Right atrium auricular region (tissue), 2 donors: ENCODE measurements at places on chromosomes 13 and 19. TPM values are rescaled to one million over a fixed set of nuclear protein-coding genes. Genes with fewer than 3 reads are reported as not detected.

GRCh38 chr19:2888731-2889224 is 11.9 kb upstream of the ZNF57 start:
- H3K36me3 ChIP-seq = no peaks in the 10 kb centered on the region
- H3K4me3 ChIP-seq = no peak overlapping the region
- H3K27ac ChIP-seq = no peak overlapping the region
- no peak for DNase-seq
- H3K27me3 ChIP-seq = no peaks in the 10 kb centered on the region
- H3K4me1 ChIP-seq = no peaks in the 10 kb centered on the region

RNF17 gene
- not detected for total RNA-seq

MISP gene
- 1.5 TPM for total RNA-seq

TMEM255B gene
- total RNA-seq = 6.0 TPM

TCF3 gene
- 18.5 TPM for total RNA-seq

DNA sequence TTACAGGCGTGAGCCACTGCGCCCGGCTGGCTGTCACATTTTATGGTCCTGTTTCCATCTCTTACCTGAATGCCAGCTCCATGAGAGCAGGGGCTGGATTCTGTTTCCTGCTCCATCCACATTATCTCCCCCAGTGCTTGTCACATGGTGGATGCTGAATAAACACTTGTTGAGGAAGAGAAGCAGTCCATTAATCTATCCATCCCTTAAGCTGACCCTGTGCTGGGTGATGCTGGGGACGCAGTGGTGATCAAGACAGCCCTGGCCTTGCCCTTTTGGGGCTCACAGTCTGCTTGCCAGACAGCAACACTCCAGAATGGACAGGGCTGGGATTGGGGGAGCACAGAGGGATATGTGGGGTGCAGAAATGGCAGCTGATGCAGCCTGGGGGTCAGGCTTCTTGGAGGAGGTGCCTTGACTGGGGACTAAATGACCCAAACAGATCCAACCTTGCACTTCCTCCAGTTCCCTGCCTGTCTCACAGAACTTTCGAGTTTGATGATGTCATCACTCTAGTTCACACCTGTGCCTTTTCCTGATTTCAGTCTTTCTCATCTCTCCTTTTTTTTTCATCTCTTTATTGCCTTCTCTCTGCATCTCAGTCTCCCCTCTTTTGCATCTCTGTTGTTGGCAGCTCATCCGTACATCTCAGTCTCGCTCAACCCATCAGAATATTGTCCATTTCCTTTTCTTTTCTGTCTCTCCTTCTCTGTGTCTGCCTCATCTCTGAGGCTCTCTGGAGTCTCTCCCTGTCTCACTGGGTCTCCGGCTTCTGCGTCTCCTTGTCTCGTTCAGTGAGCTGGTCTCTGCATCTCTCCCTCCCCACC is 4.6 kb downstream of the IRF2BP1 start:
- no peak overlapping the region for H3K4me3 ChIP-seq
- H3K27me3 ChIP-seq = no peaks in the 10 kb centered on the region
- H3K36me3 ChIP-seq = peaks cover 10% of the 10 kb centered on the region
- no peak for DNase-seq
- H3K27ac ChIP-seq = no peak overlapping the region

GRCh38 chr19:49946415-49946814 is 14.6 kb downstream of the SIGLEC11 start:
- no peaks in the 10 kb centered on the region for H3K4me1 ChIP-seq
- no peak for DNase-seq
- no peaks in the 10 kb centered on the region for H3K36me3 ChIP-seq
- H3K27me3 ChIP-seq = no peaks in the 10 kb centered on the region

TEX26 gene
- not detected for total RNA-seq

GRCh38 chr19:31354799-31355664 is 5.8 kb upstream of the TSHZ3 start:
- no peak overlapping the region for H3K4me3 ChIP-seq
- H3K4me1 ChIP-seq = peaks cover 26% of the 10 kb centered on the region
- H3K27ac ChIP-seq = no peak overlapping the region
- H3K27me3 ChIP-seq = peaks cover 26% of the 10 kb centered on the region
- no peaks in the 10 kb centered on the region for H3K36me3 ChIP-seq

- no peaks in the 10 kb centered on the region for H3K36me3 ChIP-seq
- H3K27ac ChIP-seq = no peak overlapping the region
- no peaks in the 10 kb centered on the region for H3K27me3 ChIP-seq
- DNase-seq = no peak
- H3K4me3 ChIP-seq = no peak overlapping the region
Measured at GRCh38 chr13:77891041-77891440, 27.6 kb downstream of the EDNRB start.

GRCh38 chr19:6219586-6220290 is 60.0 kb downstream of the MLLT1 start:
- H3K4me1 ChIP-seq = no peaks in the 10 kb centered on the region
- H3K36me3 ChIP-seq = peaks cover 29% of the 10 kb centered on the region
- no peaks in the 10 kb centered on the region for H3K27me3 ChIP-seq
- H3K4me3 ChIP-seq = no peak overlapping the region
- no peak for DNase-seq

LMTK3 gene
- total RNA-seq = 1.3 TPM

OLFM2 gene
- total RNA-seq = 1.4 TPM

- H3K36me3 ChIP-seq = peaks cover 90% of the 10 kb centered on the region
- no peak overlapping the region for H3K27ac ChIP-seq
- no peaks in the 10 kb centered on the region for H3K27me3 ChIP-seq
- no peak overlapping the region for H3K4me3 ChIP-seq
- DNase-seq = no peak
Measured at GRCh38 chr13:111288276-111288675, 32.2 kb upstream of the TEX29 start.
